ENCODE measurements at places on chromosomes 16 and 17.

DNA sequence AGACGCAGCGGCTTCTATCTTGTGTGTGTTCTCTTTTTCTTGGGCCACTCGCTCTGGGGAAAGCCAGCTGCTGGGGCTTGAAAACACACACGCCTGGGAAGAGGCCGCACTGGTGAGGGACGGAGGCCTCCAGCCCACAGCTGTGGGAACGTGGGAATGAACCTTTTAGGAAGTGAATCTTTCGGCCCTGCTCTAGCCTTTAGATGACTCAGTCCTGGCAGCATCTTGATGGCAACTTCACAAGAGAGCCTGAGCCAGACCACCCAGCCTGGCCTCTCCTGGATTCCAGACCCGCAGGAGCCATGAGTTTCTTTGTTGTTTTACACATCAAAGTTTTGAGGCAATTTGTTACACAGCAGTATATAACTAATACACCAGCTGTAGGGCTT, 2.2 kb upstream of the PDPK1 start:
- DNase-seq, result no peak

DNA sequence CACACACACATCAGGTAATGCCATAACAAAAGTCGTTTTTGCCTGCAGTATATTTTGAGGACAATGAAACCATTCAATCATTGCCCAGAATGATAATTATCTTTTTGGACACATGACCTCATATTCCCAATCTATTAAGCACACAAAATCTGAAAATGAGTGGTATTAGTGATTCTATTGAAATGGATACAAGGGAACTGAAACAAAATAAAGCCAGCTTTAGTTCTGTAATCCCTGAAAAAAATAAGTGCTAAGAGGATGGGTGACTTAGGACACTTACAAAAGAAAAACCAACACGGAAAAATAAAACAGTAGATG, 128.3 kb upstream of the MAF start:
- DNase-seq, result no peak

DNA sequence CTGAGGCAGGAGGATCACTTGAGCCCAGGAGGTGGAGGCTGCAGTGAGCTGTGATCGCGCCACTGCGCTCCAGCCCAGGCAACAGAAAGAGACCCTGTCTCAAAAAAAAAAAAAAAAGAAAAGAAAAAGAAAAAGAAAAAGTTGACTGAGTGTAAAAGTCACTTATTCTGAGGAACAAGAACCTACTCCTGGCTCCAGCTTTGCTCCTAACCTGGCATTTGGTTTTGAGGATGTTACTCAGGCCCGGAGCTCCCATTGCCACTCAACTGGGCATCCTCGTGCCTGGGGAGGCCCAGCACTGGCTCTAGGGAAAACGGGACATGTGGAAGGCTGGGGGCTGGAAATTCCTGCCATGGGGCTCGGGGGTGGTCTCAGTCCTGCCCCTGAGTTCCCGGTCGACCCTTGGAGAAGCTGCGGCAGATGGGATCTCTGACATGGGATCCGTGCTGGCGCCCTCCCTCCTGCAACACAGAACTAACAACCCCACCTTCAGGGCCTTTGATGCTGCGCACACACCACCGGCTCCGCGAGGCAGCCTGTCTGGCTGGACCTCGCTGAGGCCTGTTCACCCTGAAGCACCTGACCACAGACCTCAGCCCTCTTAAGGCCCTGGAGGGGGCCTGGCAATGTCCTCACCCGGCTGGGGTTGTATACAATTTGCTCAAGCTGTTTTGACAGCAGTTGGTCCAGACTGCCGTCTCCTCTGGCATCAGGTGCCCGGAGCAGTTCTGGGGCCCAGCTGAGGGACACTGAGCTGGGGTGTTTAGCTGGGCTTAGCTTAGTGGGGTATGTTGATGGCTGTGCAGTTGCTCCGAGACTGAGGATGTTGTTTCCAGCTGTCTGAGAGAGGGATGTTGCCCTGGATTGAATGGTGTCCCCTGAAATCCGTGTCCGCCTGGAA, 12.3 kb downstream of the CD7 start:
- no peak for DNase-seq

DNA sequence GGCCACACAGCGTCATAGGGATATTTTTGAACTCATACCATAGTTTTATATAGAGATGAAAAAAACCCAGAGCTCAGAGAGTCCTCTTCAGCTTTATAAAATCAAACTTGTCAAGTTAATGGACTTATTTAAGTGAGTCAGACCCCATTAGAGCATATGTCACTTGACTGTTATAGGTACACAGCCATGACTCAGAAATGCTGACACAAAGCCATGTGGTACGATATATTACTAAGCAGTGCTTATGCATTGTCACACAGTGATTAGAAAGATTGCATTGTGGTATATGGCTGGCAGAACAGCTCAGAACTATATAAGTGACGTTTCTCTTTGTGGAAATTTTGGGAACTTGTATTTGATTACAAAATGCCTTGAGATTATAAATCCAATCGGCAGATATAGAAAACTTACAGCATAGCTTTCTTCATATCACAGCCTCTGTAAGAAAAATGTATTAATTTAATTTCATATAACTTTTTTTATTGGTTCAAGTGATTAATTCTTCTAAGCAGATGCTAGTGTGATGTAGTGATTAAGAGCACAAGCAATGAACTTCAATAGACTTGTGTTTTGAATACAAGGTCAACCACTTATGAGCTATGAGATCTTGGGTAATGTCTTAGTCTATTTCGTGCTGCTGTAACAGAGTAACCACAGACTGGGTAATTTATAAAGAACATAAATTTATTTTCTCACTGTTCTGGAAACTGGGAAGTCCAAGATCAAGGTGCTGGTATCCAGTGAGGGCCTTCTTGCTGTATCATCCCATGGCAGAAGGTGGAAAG, 25.8 kb upstream of the GINS3 start:
- DNase-seq, result no peak

DNA sequence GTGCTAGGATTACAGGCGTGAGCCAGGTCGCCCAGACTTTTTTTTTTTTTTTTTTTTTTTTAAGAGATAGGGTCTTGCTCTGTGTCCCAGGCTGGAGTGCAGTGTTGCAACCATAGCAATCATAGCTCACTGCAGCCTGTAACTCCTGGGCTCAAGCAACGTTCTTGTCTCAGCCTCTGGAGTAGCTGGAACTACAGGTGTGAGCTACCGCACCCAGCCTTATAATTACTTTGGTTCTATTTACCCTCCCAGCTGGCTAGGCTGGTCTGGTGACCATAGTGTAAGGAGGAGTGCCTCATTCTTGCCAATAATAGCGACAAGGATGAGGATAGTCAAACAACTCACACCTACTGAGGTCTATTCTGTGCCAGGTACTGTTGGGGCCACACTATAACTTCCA, 39.6 kb upstream of the USP7 start:
- no peak for DNase-seq

DNA sequence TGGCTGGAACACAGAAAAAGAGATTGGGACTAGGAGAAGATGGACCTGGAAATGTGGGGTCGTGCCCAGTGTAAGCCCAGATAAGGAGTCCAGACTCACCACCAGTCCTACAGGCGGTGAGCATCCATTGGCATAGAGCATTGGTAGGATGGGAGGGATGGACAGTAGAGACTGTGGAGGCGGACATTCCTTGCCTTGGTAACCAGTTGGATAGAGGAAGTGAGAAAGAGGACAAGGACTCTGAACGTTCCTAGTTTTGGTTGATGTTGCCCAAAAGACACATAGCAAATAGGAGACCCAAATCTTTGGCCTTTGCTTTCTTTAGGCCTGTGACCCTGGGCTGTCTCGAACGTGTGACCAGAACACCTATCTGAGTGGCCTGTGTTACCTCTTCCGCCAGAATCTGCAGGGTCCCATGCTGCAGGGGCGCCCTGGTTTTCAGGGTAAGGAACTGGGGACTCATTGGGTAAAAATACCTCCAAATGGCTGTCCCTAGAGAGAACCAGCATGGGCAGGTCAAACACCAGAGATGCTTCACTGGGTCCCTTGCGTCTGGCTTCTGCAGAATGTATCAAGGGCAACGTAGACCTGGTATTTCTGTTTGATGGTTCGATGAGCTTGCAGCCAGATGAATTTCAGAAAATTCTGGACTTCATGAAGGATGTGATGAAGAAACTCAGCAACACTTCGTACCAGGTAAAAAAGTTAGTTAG, 6.4 kb downstream of the ITGAL start:
- no peak for DNase-seq

Measured in adipocyte (in vitro differentiated cells).